SK-N-MC (cell line): ENCODE measurements at places on chromosomes 1 and 21.

DNA sequence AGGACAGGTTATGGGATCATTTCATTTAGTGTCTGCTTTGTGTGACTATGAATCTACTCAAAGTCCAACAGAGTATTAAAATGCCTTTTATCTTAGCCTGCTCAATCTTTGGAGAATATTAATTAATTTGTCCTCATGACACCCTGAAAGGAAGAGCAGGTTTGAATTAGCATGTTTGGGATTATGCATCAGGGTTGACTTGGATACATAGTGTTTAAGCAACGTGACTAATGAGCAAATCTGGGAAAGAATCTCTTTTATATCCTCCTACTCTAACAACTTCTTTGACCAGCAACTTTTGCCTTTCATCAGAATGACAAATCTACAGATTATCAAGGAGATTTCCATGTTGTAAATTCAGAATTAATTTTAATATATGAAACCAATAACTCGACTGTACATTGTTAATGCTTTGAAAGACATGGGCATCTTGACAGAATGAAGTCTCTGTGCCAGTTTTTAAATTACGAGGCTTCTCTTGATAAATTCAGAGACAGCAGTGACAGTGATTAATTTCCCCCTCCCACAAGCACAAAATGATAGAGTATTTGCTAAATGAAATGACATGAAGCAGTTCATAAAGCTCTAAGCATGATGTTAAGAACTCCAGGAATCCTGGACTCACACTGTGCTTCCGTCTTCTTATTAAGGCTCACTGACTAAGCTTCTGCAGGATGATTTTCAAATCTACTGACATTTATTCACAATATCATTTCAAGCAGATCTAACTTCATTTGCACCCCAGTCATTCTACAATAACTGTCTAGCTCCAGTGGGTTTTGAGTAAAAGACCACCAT is 156.5 kb downstream of the PCNX2 start:
- no peak for DNase-seq

- no peak for DNase-seq
These were observed 23.8 kb downstream of the PMVK start for GRCh38 chr1:154912755-154913154.

- no peak for DNase-seq
These were observed 10.5 kb downstream of the CHRNB2 start for GRCh38 chr1:154578058-154578418.

- no peak for DNase-seq
These were observed 60.1 kb upstream of the USP24 start for GRCh38 chr1:55275151-55275748.

DNA sequence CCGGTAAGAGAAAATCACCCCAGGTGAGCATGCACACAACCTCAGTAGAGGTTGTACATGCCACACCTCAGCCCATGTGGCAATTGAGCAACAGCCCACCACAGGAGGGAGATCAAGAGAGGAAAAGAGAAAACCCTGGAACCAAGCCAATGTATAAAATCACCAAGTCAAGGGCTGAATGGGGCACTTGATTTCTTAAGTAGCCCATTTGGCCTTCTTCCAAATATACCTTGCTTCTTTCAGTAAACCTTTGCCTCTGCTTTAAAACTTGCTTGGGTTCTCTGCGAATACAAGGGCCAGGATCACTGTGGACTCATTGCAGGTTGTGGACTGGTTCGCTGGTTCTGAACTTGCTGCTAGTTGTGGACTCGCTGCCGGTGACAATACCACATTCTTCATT is 1814.0 kb downstream of the PLA2G4A start:
- DNase-seq: no peak

GRCh38 chr1:32285658-32286057 is 6.2 kb upstream of the HDAC1 start:
- DNase-seq: no peak
